NCI-H345 (cell line): ENCODE measurements at places on chromosomes 3 and 15.

GRCh38 chr3:76585794-76586392 lies 454.0 kb upstream of the ROBO2 start:
- no peak for DNase-seq

- DNase-seq = no peak
Measured at GRCh38 chr3:162770551-162770950, 1273.9 kb downstream of the OTOL1 start.

GRCh38 chr3:6229778-6230410 lies 631.0 kb upstream of the GRM7 start:
- DNase-seq = no peak

DNA sequence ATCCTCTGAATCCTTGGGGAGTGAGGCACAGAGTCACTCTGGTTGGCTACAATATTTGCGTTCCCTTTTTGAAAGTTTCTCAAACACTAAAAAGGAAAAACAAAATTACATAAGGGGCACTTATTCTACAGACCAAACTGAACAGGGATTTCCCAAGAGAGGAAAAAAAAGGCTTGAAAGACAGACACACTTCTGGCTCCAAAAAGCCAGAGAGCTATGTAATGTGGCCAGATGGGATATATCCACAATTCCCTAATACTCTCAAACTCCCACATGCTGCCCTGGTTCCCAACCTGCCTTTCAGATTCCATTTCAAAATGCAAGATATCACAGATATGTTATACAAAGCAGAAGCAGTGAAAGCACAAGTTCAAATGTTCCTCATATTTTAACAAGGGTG lies 1.6 kb downstream of the FRMD4B start:
- no peak for DNase-seq

DNA sequence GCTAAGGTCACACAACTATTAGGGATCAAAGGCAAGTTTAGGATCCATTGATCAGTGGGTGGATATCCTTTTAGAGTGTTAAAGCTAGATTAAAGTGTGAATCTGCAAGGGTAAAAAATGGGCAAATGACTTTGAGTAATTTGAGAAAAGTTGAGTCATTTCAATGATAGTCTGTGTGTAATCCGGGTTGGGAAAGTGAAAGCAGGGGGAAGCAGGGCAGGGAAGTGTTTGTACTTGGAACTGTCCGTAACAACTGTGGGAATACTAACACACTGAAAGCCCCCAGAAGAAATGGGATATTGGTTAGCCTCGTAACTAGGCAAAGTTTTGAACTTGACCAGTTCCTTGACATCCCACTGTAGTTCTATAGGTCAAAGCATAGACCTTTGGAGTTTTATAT lies 187.2 kb upstream of the SLITRK3 start:
- DNase-seq = no peak

DNA sequence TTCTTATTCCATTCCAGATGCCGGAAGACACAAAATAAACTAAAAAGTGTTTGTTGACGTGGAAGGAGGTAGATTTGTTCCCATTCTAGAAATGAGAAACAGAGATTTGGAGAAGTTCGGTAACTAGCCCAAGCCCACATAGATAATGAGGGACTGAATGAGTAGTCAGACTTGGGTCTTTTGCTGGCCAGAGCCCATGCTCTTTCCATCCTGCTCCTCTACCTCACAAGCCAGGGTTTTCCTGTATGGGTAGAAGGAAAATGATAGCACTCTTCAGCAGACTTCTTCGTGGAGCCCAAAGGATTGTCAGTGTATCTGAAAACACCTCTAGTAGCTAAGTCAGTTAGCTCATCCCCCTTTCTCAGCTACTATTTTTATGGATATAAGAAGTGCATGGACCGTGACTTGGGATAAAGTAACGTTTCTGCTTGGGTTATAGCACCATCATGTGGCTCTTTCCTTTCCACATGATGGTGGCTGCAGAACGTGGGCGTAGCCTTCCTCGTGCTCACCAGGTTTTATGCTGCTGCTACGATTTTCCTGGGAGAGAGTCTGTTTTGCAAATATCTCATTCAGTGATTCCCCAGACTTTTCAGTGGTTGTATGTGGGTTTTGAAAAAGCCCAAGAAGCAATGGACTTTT lies 84.6 kb downstream of the DGKG start:
- DNase-seq = no peak

DNA sequence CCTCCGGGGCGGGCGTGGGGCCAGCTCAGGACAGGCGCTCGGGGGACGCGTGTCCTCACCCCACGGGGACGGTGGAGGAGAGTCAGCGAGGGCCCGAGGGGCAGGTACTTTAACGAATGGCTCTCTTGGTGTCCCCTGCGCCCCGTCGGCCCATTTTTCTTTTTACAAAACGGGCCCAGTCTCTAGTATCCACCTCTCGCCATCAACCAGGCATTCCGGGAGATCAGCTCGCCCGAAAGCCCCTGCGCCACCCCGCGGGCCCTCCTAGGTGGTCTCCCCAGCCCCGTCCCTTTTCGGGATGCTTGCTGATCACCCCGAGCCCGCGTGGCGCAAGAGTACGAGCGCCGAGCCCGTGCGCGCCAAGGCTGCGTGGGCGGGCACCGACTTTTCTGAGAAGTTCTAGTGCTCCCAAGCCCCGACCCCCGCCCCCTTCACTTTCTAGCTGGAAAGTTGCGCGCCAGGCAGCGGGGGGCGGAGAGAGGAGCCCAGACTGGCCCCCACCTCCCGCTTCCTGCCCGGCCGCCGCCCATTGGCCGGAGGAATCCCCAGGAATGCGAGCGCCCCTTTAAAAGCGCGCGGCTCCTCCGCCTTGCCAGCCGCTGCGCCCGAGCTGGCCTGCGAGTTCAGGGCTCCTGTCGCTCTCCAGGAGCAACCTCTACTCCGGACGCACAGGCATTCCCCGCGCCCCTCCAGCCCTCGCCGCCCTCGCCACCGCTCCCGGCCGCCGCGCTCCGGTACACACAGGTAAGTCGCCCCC lies at the start of gene THBS1:
TSS of gene THBS1 (plus strand) at position 595 of the 757 bp plus-strand sequence. CDS start 779 bp downstream, outside the sequence.
- DNase-seq = peak; percentile 18

DNA sequence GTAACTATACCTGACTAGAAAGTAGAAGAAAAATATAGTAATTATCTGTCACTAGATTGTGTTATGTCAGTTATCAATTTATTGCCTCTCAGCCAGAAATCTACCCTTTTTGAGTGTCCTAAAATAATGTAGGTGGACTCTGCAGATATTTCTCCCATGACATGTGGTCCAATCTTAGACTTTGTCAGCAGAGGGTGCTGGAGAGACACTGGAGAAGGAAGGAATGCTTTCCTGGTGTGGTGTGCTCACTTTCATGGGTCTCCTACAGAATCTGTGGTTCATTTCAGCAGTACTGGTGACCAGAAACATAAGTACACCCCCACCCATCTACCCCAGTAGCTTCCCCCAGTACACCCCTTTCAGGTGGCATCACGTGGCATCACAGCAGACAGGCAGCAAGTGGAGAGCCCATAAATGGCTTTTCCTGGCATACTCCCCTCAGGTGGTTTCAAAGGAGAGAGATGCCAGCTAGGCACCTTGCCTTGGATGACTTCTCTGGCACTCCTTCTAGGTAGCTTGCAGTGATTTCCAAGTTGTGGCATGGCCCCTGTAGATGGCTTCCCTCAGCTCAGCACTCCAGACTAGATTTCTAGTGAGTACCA lies 114.7 kb downstream of the GADL1 start:
- no peak for DNase-seq

GRCh38 chr3:145721815-145722214 lies 439.2 kb downstream of the PLOD2 start:
- DNase-seq = no peak
